ENCODE measurements at places on chromosomes 16 and 17. TPM values are rescaled to one million over a fixed set of nuclear protein-coding genes. Genes with fewer than 3 reads are reported as not detected.

- no peak for DNase-seq
These were observed 41.6 kb upstream of the RNFT1 start for GRCh38 chr17:60006160-60006559.

The CCL4 gene
- not detected for total RNA-seq

The CHD9NB gene
- 4.5 TPM for total RNA-seq

DNA sequence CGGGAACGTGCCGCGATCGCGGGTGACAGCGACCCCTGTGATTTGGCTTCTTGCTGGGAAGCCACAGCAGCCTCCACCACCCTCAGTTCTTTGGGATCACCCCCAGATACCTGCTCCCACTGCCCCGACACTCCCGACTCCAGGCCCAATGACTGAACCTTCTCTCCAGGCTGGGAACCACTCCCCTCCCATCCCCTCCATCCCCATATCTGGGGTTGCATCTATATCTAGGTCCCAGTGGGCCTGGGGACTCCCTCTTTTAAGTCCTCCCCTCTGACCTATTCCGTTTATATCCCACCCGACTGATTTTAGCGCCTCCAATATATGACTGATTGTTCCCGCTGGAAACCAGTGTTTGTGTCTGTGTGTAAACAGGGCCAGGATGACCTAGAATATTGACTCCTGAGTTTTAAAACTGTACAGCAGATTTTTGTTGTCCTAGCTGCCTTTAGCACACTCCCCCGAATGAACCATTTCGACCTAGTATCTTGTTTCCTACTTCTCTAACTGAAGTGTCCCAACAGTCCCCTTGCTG lies 667 bp downstream of the PSMD3 start:
- DNase-seq = no peak

DNA sequence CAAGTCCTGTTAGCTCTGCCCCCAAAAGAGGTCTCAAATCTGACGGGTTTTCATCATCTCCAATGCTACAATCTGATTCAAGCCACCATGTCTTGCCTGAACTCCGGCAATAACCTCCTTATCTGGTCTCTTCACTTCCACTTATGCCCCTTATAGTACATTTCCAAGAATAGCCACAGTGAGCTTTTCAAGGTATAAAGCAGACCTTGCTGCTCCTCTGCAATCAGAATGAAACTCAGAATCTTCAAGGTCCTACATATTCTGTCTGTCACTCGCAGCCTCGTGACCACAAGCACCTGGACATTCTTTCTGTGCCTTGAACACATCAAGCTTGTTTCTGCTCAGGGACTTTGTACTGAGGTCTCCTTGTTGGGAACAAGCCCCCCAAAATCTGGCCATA lies 84.7 kb downstream of the YPEL2 start:
- no peak for DNase-seq

DNA sequence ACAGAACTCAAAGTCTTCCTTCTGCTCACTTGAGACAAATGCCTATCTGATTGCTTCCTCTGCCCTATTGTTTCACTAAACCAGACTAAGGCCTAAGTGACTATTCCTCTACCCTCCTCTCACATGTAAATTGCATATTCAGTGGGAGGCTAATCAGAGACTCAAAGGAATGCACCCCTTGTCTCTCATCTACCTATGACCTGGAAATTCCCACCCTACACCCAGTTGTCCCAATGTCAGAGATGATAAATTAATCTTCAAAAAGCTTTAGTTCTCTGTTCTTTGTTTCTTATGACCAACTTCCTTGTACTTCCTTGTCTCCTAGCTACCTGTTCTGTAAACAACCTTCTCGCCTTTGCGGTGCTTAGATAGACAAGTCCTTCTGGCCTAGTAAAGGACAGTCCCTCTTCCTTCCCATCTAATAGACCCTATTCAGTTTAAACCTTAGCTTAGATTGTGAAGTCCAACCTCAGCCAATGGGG lies 76.0 kb downstream of the EMP2 start:
- no peak for DNase-seq

The DDX5 gene
- total RNA-seq = 622 TPM

The C17orf107 gene
- 0.38 TPM for total RNA-seq

Data from H1 (cell line).